T-helper 2 cell (primary cell): ENCODE measurements at places on chromosomes 6 and 20.

DNA sequence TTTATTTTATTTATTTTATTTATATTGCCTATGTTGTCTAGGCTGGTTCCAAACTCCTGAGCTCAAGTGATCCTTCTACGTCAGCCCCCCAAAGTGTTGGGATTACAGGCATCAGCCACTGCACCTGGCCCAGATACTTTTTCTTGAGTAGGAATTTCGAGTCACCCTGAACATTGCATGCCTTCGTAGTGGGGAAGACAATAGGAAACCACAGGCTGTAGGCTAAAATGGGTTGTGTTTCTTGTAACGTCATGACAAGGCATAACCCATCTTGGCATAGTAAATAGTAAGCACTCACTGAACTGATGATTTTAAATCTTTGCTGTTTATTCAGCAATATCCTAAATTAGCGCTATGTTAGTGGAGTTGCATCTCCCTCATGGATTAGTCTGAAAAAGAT is 34.9 kb downstream of the PTPN1 start:
- DNase-seq, result no peak

DNA sequence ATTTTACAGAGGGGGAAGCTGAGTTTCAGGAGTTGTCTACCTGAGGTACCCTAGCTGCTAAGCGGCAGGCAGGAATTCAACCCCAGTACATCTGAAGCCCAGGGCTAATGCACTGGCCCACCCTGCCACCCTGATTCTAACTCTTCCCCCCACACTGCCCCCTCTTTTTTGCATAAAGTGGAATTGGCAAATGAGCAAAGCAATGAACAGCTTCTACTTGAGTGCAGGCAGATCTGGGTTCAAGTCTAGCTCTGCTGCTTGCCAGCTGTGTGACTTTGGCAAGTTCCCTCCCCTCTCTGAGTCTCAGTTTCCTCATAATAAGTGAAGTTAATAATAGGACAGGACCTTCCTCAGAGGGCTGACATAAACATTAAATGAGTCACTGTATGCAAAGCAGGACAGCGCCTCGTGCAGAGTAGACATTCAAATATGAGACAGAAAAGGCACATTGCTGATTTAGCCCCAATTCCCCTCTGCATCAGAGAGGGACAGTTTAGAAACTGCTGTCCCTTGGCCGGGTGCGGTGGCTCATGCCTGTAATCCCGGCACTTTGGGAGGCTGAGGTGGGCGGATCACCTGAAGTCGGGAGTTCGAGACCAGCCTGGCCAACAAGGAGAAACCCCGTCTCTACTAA is 4.7 kb downstream of the ADA start:
- no peak for DNase-seq

DNA sequence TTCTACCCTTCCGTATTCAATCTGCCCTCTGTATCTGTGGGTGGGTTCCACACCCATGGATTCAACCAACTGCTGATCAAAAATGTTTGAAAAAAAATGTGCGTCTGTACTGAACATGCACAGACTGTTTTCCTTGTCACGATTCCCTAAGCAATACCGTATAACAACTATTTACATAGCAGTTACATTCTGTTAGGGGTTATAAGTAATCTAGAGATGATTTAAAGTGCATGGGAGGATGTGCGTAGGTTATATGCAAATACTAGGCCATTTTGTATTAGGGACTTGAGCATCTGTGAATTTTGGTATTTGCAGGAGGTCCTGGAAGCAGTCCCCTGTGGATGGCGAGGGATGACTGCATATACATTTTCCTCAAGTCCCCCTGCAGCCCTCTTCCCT is 486.9 kb downstream of the PREX1 start:
- DNase-seq, result no peak

- DNase-seq, result no peak
Observed at GRCh38 chr6:36783603-36784375, 55.5 kb downstream of the CPNE5 start.

- no peak for DNase-seq
Observed at GRCh38 chr6:26158581-26159356, 71.5 kb downstream of the HFE start.

- no peak for DNase-seq
Observed at GRCh38 chr20:13355941-13356486, 134.9 kb downstream of the ISM1 start.

DNA sequence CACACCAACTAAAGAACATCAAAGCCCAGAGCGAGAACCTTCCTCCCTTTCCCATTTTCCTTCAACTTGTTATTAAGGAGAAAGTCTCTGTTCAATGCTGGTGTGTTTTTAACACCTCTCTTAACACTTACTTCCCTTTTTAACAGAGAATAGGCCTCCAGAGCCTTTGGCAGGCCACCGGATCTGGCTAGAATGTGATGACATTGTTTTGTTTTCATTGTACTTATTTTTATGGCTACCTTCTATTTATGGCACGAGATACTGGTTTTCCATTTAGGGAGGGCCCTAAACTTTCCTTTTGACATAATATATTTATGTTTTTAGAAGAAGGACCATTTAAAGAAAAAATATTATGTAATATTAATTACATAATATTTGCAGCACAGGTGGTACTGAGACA is 21.6 kb downstream of the TCF15 start:
- no peak for DNase-seq

GRCh38 chr6:11043961-11044711 is at the start of gene ELOVL2:
Gene ELOVL2, minus strand, starts transcription at chr6:11044305. Its CDS starts 75 bp downstream, at chr6:11044230.
- DNase-seq, result peak; percentile 35

- DNase-seq, result no peak
Observed at GRCh38 chr6:138847884-138848283, 52.0 kb downstream of the ECT2L start.

- DNase-seq, result no peak
Observed at GRCh38 chr6:99014061-99014460, 66.3 kb upstream of the FBXL4 start.

DNA sequence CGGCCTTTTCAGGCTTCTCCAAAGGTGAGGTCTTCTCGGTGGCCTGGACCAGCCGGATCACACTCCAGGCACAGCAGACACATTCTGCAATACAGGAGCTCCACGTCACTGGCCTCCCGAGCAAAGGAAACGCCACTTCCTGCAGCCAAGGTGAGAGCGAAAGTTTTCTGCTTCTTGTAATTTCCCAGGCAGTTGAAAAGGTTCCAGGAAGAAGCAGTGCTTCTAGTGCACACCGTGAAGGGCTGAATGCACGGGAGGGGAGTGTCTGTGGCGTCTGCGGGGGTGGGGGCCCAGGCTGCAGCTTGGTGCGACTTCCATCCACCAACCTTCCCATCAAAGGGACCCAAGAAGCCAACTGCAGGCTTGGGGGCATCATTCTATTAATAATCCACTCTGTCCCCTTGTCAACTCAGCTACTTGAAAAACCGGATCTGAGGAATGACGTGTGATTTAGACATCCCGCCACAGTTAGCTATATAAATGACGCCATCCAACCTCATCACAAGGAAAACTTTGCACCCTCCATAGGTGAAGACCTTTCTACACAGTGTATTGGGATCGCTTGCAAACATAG is 61.1 kb downstream of the NFATC2 start:
- peak; percentile 25 for DNase-seq

DNA sequence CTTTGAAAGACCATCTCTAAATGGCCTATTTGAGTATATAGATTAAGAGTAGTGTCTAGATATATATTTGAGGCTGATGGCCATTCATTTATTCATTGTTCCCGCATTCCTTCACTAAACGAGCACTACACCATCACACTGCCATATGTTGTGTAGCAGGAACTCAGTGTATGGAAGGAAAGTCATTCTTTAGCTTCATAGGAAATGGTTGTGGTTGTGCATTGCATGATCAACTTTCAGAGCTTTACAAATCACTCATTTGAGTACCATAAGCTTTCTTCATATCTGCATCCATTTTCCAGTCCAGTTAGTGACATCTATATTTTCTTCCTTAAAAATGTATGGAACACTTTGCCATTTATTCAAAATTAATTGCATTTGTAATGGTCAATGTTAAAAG is 97.9 kb downstream of the ARID1B start:
- no peak for DNase-seq

DNA sequence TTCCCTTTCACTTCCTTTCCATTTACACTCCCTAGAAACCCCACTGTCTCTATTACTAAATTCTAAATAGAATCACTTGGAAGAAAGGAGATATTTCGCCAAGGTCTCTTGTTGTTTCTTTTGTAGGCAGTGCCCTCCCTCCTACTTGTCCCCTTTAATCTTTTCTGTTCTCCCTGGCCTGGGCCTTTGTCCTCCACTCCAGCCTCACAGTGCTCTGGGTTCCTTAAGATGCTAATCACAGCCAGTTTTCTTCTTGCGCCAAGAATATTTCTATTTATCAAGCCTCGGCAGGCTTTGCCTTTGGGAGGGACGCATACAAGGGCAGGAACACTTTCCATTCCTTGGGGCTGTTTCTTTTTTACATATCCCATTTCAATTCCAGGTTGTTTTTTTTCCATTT is 520.6 kb upstream of the CHD6 start:
- no peak for DNase-seq

DNA sequence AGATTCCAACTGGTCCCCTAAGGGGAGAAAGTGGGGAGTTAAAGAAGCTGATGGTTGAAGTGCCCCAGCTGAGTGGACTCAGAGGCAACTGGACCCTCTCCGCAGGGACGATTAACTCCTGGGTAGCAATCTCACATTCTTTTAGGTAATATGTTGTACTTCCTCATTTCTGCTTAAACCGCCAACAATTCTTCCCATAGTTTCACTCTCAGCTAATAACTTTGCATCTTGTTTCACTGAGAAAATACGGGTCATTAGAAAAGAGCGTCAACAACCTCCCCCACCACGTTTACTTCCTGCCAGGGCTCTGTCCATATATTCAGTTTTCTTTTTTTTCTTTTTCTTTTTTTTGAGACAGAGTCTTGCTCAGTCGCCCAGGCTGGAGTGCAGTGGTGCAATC is 39.5 kb upstream of the CHD6 start:
- no peak for DNase-seq

GRCh38 chr6:134921721-134922261 is 28.1 kb downstream of the ALDH8A1 start:
- DNase-seq, result no peak

DNA sequence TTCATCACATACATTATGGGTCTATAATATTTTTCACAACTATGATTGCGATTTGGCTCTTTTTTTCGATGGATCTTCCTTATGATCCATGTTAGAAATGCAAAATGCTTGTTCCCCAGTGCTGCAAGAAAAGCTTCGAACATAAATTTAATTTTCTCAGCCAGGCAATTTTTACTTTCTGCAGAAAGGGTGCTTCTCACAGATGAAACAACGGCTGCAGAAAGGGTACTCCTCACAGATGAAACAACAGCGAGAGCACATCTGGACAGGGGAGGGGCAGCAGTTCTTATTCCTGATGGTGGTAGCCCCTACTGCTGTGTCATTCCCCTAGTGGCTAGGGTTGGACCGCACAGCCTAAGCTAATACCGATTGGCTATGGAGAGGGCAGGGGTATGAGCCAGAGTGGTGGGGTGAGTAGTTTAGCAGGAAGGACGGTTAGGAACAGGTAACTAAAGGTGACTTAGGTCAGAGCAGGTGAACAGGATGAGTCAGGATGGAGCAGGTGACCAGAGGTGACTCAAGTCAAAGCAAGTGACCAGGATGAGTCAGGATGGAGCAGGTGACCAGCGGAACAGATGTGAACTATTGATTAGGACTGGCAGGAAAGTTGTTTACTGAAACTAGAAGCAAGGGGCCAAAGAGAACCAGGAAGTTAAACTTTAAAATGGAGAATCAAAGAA is 13.4 kb upstream of the TREML4 start:
- DNase-seq, result no peak

GRCh38 chr20:62409931-62410745 is 3.1 kb upstream of the CABLES2 start:
- no peak for DNase-seq

DNA sequence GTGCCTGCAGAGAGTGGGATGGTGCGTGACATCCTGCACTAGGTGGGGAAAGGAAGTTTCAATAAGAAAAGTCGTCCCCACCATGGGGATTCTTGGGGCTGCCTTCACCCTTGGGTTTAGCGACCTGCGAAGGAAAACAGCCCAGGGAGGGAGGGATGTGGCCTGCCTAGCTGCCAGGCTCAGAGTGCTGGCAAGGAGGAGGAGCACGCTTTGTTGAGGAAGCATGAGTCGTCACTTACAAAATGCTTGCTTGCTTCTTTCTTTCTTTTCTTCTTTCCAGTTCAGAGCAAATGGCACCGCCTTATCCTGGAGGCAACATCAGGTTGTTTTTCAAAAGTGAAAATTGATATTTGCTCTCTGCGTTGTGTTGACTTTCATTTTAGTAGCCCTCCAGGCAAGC is 123.2 kb downstream of the TFAP2C start:
- no peak for DNase-seq

DNA sequence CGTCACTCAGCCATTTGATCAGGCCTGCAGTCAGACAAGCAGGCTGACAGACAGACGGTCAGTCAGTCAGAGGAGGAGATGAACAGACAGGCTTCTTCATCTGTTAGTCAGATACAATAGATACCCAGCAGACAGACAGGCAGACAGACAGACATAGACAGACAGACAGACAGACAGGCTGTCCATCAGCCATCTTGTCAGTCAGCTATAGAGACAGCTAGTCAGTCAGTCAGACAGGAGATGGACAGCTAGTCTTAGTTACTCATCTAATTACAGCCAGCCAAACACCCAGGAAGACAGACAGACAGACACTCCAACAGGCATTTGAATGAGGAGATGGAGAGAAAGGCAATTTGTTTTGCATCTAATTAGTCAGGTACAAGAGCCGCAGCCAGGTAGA is 36.4 kb downstream of the KCNB1 start:
- DNase-seq, result no peak

DNA sequence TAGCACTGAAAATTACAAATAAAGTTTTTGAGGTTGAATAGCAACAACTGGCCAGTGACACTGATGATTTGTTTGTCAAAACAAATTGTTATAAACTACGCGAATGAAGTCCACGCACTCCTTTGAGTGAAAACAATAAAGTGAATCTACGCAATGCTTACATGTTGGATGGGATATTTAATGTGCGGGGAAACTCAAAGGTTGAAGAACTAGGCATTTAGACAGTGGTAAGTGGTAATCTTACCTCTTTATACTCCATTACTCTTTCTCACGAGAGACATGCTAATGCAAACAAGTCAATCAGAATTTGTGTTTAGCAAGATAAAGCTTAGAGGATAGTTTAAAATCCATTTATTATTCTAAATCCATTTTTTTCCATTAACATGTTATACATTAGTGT is 606.4 kb downstream of the KHDRBS2 start:
- no peak for DNase-seq

DNA sequence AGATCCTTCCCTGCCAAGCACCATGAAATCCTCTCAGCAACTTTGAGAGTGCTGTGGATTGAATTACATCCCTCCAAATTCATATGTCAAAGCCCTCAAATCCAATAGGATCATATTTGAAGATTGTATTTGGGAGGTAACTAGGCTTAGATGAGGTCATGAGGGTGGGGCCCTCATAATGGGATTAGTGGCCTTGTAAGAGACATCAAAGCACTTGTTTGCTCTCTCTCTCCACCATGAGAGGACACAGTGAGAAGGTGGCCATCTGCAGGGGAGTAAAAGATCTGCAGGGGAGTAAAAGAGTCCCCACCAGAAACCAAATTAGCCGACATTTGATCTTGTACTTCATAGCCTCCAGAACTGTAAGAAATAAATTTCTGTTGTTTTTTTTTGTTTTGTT is 298.2 kb downstream of the SAMD5 start:
- DNase-seq, result no peak
